ENCODE measurements at places on chromosomes 7 and 10. TPM values are rescaled to one million over a fixed set of nuclear protein-coding genes. Genes with fewer than 3 reads are reported as not detected.
A peak's percentile ranks its signal among the peaks of the same experiment; 100 is the strongest.

GRCh38 chr7:27152816-27153442 lies 546 bp upstream of the HOXA3 start:
- no peak overlapping the region for H3K4me3 ChIP-seq
- no peak overlapping the region for H3K27ac ChIP-seq
- peaks cover 86% of the 10 kb centered on the region for H3K27me3 ChIP-seq
- H3K4me1 ChIP-seq, result peaks cover 42% of the 10 kb centered on the region
- H3K36me3 ChIP-seq, result no peaks in the 10 kb centered on the region
- no peak for DNase-seq

- H3K4me1 ChIP-seq, result no peaks in the 10 kb centered on the region
- DNase-seq, result no peak
- peaks cover 6% of the 10 kb centered on the region for H3K27me3 ChIP-seq
- no peaks in the 10 kb centered on the region for H3K36me3 ChIP-seq
- no peak overlapping the region for H3K4me3 ChIP-seq
Observed at GRCh38 chr7:111883241-111883640, 320.9 kb upstream of the IMMP2L start.

- H3K4me1 ChIP-seq, result no peaks in the 10 kb centered on the region
- H3K36me3 ChIP-seq, result no peaks in the 10 kb centered on the region
- DNase-seq, result no peak
- H3K4me3 ChIP-seq, result no peak overlapping the region
- no peaks in the 10 kb centered on the region for H3K27me3 ChIP-seq
Observed at GRCh38 chr7:123401295-123401694, 133.1 kb downstream of the IQUB start.

DNA sequence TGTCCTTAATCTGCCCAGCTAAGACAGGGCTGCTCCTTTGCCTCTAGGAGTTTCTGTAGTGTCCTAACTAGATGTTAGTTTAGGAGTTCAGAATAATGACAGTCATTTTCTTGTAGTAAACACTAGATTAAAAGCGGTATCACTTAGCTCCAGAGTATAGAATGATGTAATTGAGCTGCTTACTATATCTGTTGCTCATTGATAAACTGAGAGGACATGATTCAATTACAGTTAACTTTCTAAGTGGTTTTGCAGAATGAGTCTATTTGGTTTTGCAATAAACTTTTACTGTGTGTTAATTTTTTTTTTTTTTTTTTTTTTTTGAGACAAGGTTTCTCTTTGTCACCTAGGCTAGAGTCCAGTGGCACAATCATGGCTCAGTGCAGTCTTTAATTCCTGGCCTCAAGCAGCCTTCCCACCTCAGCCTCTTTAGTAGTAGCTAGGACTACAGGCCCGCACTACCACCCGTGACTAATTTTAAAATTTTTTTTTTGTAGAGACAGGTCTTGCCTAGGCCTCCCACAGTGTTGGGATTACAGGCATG lies 1.8 kb downstream of the STMP1 start:
- peak overlapping the region; percentile 86 for H3K4me3 ChIP-seq
- peaks cover 51% of the 10 kb centered on the region for H3K4me1 ChIP-seq
- no peaks in the 10 kb centered on the region for H3K27me3 ChIP-seq
- DNase-seq, result no peak
- peaks cover 22% of the 10 kb centered on the region for H3K36me3 ChIP-seq
- peak overlapping the region; percentile 77 for H3K27ac ChIP-seq

GRCh38 chr7:134037991-134038390 lies 89.1 kb upstream of the LRGUK start:
- H3K36me3 ChIP-seq, result peaks cover 5% of the 10 kb centered on the region
- DNase-seq, result no peak
- no peak overlapping the region for H3K4me3 ChIP-seq
- H3K27ac ChIP-seq, result no peak overlapping the region
- no peaks in the 10 kb centered on the region for H3K27me3 ChIP-seq

DNA sequence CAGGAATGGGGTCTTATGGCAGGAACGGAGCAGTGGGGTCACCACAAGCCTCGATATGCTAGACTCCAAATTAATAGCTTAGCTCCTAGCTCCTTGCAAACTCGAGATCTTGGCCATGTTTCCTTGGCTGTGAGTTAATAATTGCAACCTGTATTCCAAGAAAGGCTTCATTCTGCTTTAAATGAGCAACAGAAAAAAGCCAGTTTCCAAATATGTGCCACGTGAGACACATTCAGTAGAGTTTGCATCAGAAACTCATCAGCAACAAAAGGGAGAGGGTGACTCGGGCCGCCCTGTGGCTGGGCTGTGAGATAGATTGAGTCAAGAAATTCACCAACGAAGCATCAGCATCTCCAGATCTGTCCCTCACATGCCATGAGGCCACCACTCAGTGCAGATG lies 112.0 kb downstream of the NPTX2 start:
- no peaks in the 10 kb centered on the region for H3K36me3 ChIP-seq
- H3K27me3 ChIP-seq, result peaks cover 11% of the 10 kb centered on the region
- H3K4me1 ChIP-seq, result no peaks in the 10 kb centered on the region
- H3K27ac ChIP-seq, result no peak overlapping the region

Gene CFAP69
- 0.69 TPM for total RNA-seq

DNA sequence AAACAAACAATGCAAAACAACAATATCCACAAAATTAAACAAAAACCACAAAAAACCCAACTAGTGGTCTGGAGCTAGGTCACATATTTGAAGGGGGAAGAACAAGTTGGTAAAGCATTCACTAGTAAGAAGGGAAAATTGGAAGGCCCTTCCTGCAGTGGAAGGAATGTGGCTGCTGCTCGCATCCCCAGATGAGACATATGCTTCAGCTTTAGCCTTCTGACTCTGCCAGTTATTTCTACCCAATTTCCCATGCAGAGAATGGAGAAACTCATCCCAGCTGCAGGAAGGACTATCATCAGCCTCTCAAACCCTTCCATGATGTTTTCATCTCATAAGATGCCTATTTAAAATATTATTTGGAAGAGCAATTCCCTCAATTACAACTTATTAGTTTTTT lies 176.6 kb downstream of the BMPER start:
- H3K4me1 ChIP-seq, result no peaks in the 10 kb centered on the region
- no peak overlapping the region for H3K4me3 ChIP-seq
- H3K36me3 ChIP-seq, result no peaks in the 10 kb centered on the region
- no peaks in the 10 kb centered on the region for H3K27me3 ChIP-seq
- DNase-seq, result no peak

Measured in activated CD8-positive, alpha-beta T cell treated with anti-CD3 and anti-CD28 coated beads for 36 hours (primary cell).